ENCODE measurements at places on chromosomes 3 and 15. TPM values are rescaled to one million over a fixed set of nuclear protein-coding genes. Genes with fewer than 3 reads are reported as not detected.

TRIP4 gene
- 18.4 TPM for total RNA-seq

DNA sequence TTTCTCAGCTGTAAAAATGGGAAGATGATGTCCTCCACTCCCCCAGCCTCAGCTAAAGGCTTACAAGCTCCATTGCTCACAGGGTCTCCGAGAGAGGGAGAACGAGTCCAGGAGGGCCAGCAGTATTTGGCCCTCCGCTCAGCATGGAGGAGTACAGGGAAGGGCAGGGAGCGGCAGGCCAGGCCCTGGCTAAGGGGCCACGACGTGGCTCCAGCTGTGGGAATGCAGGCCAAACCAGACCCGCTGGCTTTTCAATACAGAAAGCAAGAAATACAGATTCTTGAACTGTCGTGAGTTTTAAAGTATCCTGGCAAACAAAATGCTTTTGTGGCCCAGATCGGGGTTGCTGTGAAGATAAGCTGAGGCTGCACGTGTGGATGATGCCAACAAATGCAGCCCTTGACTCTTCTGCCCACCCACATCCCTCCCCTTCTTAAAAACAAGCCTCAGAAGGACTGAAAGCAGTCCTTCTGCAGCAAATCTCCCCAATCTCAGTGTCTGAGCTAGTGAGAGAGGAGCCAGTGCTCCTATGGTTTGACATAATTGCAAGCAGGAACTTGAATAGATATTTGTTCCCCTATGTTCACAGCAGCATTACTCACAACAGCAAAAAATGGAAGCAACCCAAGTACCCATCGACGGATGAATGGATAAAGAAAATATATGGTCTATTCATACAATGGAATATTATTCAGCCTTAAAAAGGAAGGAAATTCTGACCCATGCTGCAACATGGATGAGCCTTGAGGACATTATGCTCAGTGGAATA, 18.5 kb upstream of the FBLN2 start:
- no peaks in the 10 kb centered on the region for H3K27me3 ChIP-seq
- H3K36me3 ChIP-seq = no peaks in the 10 kb centered on the region
- no peak overlapping the region for H3K27ac ChIP-seq
- no peak overlapping the region for H3K4me3 ChIP-seq
- no peaks in the 10 kb centered on the region for H3K4me1 ChIP-seq

DNA sequence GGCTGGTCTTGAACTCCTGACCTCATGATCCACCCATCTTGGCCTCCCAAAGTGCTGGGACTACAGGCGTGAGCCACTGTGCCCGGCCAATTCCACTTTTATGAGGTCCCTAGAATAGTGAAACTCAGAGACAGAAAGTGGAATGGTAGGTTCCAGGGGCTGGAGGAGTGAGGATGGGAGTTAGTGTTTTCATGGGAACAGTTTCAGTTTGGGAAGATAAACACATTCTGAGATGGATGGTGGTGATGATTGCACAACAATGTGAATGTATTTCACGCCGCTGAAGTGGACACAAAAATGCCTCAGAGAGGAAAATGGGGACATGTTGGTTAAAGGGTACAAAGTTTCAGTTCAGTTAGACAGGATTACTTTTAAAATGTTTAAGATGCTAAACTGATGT, 22.5 kb upstream of the HDAC11 start:
- no peaks in the 10 kb centered on the region for H3K27me3 ChIP-seq
- no peak overlapping the region for H3K27ac ChIP-seq
- H3K4me3 ChIP-seq = no peak overlapping the region
- H3K4me1 ChIP-seq = peaks cover 4% of the 10 kb centered on the region

- no peaks in the 10 kb centered on the region for H3K36me3 ChIP-seq
- H3K4me3 ChIP-seq = no peak overlapping the region
- no peak overlapping the region for H3K27ac ChIP-seq
- H3K4me1 ChIP-seq = no peaks in the 10 kb centered on the region
Measured at GRCh38 chr15:35757765-35758164, 211.8 kb upstream of the DPH6 start.
